Esophagus mucosa (tissue), 1 donor: ENCODE measurements at places on chromosomes 2 and 18. TPM values are rescaled to one million over a fixed set of nuclear protein-coding genes. Genes with fewer than 3 reads are reported as not detected.

GRCh38 chr2:195734395-195734794 lies 77.4 kb downstream of the SLC39A10 start:
- ATAC-seq: no peak

GRCh38 chr2:28633204-28633603 lies 118.4 kb upstream of the PPP1CB start:
- no peak for ATAC-seq

DNA sequence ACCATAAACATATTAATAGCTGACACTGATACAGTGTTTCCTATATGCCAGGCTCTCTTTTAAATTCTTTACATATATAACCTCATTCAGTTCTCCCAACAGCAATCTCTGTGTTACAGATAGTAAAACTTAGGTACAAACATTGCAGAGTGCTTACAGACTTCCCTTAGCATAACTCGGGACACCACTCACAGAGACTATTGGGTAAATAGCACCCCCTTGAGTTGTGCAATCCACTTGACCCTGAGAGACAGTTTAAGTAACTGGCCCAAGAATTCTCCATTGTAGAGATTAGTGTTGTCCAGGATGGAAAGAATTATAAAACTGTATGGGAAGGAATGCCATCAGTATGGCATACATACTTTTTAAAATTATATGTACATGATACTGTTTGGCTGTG lies 110.1 kb downstream of the POLE4 start:
- no peak for ATAC-seq

DNA sequence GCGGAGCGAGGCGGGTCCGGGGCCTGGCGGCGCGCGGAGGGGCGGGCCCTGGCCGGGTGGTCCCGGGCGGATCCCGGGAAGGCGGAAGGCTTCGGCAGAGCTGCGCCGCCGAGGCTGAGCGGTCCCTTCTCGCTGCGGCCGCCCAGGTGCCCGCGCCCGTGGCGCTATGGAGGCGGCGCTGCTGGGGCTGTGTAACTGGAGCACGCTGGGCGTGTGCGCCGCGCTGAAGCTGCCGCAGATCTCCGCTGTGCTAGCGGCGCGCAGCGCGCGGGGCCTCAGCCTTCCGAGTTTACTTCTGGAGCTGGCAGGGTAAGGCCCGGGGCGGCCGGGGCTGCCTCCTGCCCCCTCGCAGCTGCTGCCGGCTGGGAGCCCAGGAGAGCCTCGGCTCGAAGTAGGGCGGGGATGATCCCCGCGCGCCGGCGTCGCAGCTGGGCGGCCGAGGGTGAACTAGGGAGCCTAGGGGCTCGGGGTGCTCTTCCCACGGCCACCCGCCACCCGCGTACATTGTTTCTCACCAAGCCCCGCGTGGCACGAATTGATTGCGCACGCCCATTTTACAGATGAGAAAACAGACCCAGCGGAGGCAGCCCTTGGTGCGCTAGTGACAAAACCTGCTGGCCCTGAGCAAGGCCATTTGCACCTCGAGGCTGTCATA lies at the start of gene SLC66A3:
Gene SLC66A3 (plus strand): TSS at position 87 of the 655 bp plus-strand sequence. CDS start 80 bp downstream, at position 167.
- ATAC-seq: peak; percentile 90

GRCh38 chr2:55839182-55839819 lies 84.3 kb downstream of the EFEMP1 start:
- peak; percentile 89 for ATAC-seq

GRCh38 chr2:2743164-2743571 lies 412.1 kb upstream of the MYT1L start:
- ATAC-seq: peak; percentile 56

- no peak for ATAC-seq
Observed at GRCh38 chr2:121804340-121804739, 48.9 kb downstream of the TSN start.

GRCh38 chr2:69387770-69388481 lies 899 bp upstream of the GFPT1 start:
- ATAC-seq: peak; percentile 12

The VRK2 gene
- 32.6 TPM for total RNA-seq

- ATAC-seq: no peak
Observed at GRCh38 chr2:38600242-38600891, 2.4 kb downstream of the HNRNPLL start.

The VAMP8 gene
- total RNA-seq: 264 TPM
